A375 (cell line): ENCODE measurements at places on chromosomes 6 and 20. TPM values are rescaled to one million over a fixed set of nuclear protein-coding genes. Genes with fewer than 3 reads are reported as not detected.

Gene RAET1L
- 0.08 TPM in 1 of 2 replicates, not detected in the other for total RNA-seq

Gene CCHCR1
- total RNA-seq: 16.3 and 19.2 TPM in 2 replicates

Gene FAM135A
- total RNA-seq: 6.0 and 10.3 TPM in 2 replicates

Gene CALHM4
- not detected in 2 replicates for total RNA-seq

Gene DEFB124
- total RNA-seq: not detected in 2 replicates

Gene LST1
- total RNA-seq: not detected in 2 replicates

Gene TPD52L1
- 44.5 and 50.9 TPM in 2 replicates for total RNA-seq

Gene FOXA2
- total RNA-seq: 0.19 and 0.21 TPM in 2 replicates

Gene MYT1
- 0.80 and 1.1 TPM in 2 replicates for total RNA-seq

Gene SAMD3
- total RNA-seq: 0.19 and 0.64 TPM in 2 replicates
